ENCODE measurements at places on chromosomes 3 and 15.

GRCh38 chr3:44468572-44469520 lies 8.6 kb downstream of the ZNF445 start:
- no peak for DNase-seq

- DNase-seq: no peak
Measured at GRCh38 chr15:69718436-69718835, 265.8 kb downstream of the RPLP1 start.

DNA sequence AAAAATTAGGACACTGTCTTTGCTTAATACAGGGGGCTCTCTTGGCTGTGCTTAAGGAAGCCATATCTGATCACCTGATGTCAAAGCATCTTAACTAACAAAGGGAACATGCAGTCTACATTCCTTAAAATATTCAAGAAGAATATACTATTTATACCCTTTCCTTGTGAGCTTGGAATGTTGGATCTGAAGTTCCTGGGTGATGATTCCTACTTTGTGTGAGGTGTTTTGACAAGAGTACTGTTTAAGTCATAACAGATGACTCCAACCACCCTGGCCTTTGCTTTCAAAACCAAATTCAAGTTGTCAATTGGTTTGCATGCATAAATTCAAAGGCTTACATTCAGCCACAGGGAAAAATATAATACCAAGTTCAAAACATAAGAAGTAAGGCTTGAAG lies 862.7 kb upstream of the SEMA6D start:
- no peak for DNase-seq

DNA sequence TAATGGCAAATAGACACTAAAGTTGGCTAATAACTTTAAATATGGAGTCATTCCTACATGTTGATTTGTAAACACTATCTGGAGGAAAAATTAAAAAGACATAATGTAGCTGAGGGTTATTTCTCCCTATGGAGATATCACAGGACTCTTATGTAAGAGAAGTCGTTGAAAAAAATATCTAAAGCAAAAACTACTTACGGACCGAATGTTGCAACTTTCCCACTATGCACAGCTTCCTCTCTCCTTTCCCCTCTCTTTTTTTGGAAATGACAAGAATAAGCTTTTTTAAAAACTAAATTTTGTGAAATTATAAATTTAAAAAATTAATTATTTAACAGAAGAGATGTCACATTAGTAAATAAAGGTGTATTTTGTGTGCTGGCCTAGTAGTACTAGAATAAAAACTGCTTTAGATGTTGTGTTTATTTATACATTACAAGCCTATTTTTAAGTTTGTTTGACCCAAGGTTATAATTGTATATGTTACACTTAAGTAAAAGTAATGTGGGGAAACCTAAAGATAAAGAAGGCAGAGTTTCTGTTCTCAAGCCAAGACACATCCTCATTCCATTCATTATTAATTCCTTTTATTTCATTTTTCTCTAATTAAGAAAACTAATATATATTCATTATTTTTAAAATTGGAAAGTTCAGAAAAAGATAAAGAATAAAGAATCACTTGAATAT lies 20.7 kb upstream of the PPARG start:
- DNase-seq: no peak

- no peak for DNase-seq
Measured at GRCh38 chr3:160384639-160385318, 14.2 kb downstream of the IFT80 start.

DNA sequence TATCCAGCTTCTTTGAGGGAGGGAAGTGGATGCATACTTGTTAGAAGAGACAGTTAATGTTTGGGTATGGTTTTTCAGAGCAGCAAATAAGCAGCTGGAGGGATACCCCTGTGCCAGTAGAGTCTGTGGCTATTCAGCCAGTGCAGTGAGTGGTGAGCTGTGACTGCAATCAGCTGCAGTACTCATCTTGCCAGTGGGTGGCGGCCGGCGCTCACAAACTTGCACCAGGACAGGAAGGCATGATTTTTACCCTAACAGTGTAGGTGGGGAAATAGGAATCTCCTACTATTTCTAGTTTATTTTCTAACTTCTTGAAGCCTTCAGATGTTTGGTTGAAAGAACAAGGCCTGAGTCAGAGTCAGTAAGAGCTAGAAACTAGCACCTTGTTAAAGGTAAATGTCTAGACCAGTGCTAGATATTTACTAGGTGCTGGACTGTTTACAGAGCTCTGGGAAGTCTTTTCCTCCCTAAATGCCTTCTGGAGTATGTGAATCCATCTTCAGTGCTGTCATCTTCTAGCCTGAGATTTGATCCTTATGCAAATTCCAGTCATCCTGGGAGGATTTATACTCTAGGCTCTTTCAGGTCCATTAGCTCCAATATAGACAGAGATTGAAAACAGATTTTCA lies 23.6 kb downstream of the TIMP4 start:
- peak; percentile 52 for DNase-seq

GRCh38 chr3:156602424-156602823 lies 47.5 kb upstream of the SSR3 start:
- DNase-seq: peak; percentile 17

DNA sequence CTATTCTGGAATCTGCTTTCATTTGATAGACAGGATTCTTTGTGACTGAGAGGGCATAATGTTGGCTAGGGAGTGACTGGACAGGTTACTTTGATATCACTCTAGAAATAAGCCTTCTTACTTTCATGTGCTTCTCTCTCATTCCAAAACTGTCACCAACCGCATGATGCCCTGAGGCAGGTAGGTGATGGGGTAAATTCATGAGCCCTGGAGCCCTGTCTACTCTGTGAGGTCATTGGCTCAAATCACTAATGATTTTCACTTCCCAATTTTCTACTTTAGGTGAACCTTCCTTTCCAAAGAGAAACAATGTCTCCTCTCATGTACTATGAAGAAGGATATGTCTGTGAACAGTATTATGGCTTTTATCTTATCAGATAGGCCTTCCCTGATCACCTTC lies 596.7 kb downstream of the TUSC7 start:
- no peak for DNase-seq

GRCh38 chr3:183210341-183210740 lies 42.7 kb upstream of the B3GNT5 start:
- DNase-seq: no peak

DNA sequence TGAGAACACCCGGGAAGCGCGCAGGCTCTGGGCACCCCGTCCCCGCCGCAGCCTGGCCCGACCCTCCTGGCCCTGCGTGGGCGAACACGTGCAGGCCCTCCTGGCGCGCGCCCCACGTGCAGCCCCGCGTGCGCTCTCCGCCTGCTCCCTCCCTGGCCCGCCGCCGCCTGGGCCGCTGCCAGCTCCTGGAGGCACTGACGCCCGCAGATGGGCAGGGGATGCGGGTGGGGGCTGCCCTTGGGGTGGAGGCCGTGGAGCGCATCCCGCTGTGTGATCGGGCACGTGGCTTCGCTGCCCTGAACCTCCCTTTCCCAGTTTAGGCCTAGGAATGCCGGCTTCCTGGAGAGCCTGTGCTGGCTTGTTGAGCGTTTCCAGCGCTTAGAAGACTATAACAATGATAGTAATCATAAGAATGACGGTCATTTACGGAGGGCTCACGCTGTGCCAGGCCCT lies 104.6 kb upstream of the SLC6A6 start:
- DNase-seq: no peak

DNA sequence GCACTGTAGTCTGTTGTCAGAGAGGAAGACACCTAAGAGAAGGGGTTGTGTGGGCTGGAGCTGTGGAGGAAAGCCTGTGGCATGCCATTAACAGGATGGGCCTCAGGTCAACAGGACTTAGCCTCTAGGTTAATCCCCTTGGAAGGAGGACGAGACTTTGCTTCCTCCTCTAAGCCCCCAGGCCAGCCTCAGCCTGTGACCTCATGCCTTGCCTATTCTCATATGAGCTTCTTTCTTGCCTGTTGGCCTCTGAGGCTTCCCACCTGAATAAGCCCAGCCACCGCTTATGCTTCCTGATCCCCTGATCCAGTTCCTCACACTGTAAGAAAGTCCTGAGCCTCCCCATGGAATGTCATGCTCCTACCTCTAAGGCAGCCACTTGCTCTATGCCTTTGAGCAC lies 52.2 kb upstream of the TBC1D21 start:
- DNase-seq: no peak

GRCh38 chr15:41495736-41496599 lies 2.3 kb downstream of the ITPKA start:
- no peak for DNase-seq

DNA sequence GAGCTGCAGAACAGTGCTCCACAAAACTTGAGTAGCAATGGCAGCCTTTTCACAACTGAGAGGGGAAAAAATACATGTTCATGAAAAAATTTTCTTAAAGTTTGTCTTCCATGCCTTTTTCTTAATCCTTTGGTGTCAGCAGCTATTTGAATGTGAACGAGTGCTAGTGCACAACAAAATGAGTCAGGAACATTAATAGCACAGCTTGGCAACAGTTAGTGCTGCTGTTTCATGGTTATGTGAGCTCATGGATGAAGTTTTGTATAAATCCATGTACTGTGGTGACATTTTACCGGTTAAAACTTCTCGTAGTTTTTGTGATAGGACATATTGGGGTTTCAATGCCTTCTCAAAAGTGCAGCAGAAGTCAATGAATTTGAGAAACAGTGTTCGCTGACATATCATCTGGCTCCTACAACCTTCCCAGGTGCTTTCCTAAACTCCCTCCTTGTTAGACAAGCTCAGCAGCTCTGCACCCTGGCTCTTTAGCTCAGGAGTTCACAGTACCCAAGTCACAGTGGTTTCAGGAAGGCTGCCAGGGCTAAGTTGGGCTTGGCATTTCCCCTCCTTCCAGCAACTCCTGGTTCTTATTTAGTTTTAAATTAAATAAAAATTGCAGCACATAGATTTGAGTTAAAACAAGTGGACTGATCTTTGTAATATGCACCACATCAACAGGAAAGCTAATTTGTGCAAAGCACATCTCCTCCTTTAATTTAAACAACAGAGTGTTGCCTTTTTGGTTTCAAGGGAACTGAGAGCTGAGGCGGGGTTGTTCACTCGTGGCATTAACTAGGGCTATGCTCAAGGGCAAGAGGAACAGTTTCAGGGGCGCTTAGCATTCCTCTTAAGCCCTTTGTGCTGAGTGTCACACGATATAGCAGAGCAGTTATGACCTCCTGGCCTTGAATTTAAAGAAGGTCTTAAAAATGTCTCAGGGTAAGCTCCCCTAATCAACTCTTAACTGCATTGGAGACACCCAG lies 362.8 kb downstream of the CHST2 start:
- DNase-seq: no peak

- peak; percentile 59 for DNase-seq
Measured at GRCh38 chr3:40584625-40585189, 59.9 kb downstream of the ZNF621 start.

GRCh38 chr3:193977622-193978021 lies 158.3 kb upstream of the HES1 start:
- no peak for DNase-seq

DNA sequence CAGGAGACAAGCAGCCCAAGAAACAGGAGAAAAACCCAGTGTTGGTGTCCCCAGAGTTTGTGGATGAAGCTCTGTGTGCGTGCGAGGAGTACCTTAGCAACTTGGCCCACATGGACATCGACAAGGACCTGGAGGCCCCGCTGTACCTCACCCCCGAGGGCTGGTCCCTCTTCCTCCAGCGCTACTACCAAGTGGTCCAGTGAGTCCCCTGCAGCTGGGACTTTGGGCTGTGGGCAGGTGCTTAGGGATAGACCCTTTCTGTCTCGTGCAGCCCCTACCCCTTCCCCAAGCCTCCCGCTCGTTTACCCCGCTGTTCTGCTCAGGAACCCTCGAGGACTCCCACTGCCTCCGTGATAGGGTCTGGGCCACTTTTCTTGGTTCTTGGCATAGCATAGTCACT lies 10.5 kb downstream of the TTLL3 start:
- DNase-seq: no peak

GRCh38 chr3:127008236-127008635 lies 25.3 kb downstream of the PLXNA1 start:
- no peak for DNase-seq

- DNase-seq: no peak
Measured at GRCh38 chr3:9841015-9841414, 2.8 kb downstream of the RPUSD3 start.

GRCh38 chr15:68424754-68425390 lies 7.1 kb downstream of the ITGA11 start:
- no peak for DNase-seq

DNA sequence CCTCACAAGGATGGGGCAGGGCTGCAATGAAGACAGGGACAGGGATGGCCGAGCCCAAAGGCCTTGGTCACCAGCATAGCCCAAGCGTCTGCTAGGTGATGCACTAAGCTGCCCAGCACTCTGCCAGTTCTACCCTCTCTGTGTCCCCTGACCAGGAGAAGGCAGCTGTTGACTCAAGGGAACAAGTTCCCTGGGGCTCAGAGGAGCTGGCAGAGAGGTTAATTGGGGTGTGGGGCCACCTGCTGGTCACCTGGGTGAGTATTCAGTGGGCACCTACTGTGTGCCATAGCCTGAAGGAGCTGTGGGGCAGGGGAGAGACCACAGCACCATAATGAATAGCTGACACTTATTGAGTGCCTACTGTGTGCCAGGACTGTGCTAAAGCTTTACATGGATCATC lies 22.0 kb upstream of the DOCK3 start:
- peak; percentile 35 for DNase-seq
